Activated CD4-positive, CD25-positive, alpha-beta regulatory T cell (primary cell): ENCODE measurements at places on chromosomes 16 and 17.

DNA sequence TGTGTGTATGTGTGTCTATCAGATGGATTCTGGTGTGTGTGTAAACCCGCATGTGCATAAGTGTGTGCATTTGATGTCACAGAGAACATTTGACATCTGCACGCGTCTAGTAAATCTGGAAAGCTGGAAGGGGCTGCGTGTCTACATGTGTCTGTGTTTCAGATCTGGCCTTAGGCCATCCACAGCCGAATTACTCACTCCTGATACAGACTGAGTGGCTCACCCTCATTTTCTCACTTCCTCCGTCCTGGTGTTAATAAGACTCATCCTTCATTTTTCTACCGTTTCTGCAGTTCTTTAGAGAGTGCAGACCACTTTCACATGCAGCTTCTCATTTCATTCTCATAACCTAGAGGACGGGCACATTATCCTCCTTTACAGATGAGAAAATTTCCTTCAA lies 491.6 kb downstream of the CDH13 start:
- no peak for DNase-seq

DNA sequence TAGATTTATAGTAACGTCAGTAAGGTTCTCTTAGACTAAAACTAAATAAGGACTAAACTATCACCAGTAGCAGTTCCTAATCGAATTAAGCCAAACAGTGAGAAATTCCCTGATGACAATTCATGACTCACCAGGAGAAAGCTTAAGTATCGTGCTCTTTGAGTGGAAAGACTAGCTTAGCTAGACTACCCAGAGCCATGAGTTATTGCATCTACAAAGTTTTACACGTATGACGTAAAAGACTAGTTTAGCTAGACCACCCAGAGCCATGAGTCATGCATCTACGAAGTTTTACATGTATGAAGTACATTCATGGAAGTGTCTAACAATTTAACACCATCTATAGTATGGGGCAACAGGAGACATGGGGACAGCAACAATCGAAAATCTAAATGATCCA lies 36.6 kb downstream of the UBE2G1 start:
- DNase-seq: no peak

DNA sequence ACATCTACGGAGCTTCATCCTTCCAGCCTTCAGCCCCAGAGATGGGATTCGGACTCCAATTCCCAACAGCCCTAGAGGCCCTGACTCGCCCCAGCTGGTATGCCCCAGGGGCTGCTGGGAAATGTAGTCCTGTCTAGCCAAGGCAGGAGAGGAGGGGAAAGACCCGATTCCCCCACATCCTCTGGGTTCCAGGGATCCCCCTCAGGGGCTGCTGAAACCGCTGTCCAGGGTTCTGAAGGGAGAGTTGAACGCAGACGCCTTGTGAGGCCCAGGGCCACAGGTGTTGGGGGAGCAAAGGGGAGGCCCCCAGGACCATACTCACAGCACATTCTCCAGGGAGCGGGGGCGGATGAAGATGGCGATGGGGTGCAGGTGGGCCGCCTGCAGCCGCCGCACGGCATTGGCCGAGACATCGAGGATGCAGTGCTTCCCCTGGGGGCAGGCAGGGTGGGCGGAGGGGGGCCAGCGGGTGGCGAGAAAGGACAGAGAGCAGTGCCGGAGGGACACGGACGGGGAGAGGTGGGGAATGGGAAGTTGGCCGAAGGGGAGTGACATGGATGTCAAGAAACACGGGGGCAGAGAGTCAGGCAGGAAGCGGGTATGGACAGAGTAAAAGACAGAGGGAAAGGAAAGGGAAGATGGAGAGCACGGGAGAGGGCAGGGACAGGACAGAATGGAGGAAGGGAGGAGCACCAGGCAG lies 12.6 kb upstream of the ASGR1 start:
- no peak for DNase-seq

DNA sequence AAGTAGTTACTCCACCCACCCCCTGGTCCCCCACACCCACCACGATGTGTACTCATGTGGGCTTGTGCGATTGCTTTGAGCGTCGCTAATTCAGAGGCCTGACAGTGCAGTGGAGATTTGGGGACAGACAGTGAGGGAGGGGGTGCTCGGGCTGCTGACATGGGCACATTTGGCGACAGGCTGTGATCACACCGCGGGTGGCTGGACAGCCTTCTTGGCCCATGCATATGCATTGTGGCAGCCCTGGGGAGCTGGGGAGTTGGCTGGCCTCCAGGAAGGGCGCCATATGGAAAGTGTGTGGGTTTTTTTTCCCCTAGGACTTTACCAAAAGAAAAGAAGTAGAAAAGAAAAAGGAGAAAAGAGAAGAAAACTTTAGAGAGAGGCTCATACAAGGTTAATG lies 275.5 kb upstream of the N4BP1 start:
- DNase-seq: no peak

DNA sequence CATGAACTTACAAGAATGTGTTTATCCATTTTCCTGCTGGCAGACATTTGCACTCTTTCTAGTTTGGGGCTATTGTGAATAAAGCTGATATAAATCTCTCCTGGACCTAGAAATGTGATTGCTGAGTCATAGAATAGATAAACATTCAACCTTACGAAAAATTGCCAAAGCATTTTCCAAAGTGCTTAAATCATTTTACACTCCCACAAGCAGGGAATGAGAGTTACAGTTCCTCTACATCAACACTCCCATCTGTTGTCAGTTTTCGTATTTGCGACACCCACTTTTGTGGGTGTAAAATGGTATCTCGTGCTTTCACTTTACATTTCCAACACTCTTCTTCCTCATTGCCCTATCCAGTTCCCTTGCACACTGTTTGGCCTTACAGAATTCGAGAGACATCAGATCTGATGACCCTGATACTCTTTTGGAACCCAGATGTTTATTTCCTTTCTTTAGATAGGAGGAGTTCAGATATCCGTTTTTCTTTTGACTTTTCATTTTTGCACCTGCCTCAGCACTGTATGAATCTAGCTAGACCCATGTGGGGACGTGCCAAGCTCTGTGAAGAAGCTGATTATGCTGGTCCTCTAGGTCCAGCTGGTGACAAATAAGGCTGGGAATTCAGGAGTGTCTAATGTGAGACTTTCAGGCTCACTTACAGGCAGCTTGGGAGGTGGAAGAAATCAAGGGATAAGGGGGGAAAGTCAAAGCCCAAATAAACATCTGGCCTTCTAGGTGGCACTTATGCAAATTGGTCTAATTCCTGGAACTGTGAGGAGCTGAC lies 14.0 kb downstream of the SOX9 start:
- DNase-seq: no peak

- no peak for DNase-seq
Observed at GRCh38 chr17:20234276-20234675, 225.1 kb downstream of the SPECC1 start.

DNA sequence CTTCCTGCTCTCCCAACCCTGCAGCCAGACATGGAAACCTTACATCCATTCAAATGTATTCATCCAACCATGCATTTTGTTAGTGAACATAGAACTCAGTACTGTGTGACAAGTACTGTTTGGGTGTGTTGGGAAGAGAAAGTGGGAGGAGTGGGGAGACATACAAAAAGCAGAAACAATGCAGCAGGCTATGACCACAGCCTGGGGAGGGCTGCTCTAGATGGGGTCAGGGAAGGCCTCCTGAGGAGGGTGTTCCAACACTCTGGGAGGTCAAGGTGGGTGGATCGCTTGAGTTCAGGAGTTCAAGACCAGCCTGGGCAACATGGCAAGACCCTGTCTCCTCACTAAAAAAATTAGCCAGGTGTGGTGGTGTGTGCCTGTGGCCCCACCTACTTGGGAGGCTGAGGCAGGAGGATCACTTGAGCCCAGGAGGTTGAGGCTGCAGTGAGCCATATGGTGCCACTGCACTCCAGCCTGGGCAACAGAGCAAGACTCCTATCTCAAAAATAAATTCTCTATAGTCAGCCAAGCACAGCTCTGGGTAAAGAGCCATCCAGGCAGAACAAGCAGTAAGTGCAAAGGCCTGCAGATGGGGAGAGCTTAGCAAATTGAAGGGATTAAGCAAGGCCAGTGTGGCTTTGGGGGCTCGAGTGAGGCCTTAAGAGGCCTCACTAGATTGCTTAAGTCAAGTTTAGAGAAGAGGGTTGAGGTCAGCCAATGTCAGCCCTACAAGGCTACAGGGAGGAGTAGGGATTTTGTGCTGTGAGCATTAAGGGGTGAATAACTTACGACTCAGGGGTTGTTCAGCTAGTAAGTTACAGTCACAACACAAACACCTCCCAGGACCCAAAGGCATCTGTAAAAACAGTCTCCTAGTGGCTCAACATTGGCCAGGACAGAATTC lies 5.5 kb downstream of the SLC13A2 start:
- DNase-seq: no peak

DNA sequence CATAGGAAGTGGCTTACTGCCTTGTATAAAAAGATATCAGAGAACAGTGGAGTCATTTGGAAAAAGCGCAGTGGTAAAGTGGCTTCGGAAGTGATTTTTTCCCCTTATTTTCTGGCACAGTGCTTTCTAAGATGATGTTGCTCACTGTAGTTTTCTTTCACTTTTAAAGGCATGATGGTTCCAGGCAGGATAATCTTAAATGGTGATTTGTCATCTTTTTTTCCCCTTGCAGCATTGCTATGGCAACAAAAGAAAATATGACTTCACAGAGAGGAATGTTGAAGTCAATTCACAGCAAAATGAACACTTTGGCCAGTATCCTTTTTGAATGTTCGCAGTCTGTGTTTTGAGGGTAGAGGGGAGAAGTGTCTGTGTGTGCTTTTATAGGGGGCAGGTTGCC lies 42.5 kb downstream of the GOSR1 start:
- no peak for DNase-seq

DNA sequence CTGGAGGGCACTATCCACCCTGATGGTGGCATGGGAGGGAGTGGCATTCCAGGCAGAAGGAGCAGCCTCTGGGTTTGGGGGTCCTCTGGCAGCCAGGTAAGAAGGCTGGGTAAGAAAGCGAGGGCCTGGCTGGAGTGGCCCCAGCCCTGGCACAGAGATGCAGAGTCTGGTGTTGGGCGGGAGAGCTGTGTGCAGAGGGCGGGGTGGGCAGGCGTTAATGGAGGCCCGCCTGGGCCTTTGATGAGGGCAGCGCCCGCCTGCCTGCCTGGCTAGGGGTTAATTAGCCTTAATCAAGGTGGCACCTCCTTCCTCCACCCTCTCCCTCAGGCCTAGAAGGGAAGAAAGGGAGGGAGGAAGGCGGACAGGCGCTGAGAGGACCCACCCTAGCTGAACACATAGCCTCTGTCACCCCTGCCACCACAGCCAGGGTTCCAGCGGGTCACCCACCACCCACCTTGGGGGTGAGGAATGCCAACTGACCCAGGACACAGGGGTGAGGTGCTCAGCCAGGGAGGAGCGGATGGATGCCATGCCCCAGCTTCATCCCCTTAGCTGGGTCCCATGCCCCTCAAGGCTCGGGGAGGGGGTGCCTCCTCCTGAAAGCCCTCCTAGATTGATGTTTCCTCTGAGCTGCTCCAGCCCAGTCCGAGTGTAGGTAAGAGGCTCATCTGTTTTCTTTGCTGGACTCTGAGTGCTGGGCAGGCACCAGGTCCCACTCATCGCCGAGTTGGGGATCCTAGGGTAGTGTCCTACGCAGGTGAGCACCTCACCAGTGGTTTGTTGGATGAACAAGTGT lies 13.4 kb upstream of the FAM83G start:
- DNase-seq: no peak

DNA sequence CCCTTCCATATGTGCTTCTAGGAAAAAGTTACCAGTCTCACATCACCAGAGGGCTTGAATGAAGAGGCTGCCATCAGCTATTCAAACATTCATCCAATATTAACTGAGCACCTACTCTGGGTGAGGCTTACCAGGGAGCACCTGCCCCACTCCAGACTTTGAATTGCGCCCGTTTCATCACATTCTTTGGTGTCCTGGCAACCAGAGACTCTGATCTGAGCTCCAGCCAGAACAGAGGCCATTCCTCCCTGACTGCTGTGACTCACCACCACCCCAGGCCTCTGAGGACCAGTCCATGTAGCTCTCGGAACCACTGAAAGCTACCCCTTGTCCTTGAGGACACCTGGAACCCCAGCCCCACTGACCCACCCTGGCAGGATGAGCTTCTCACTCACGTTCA lies at the start of gene C16orf96:
TSS of gene C16orf96 (plus strand) at position 229 of the 400 bp plus-strand sequence. CDS start at position 379, 150 bp downstream.
- DNase-seq: no peak

DNA sequence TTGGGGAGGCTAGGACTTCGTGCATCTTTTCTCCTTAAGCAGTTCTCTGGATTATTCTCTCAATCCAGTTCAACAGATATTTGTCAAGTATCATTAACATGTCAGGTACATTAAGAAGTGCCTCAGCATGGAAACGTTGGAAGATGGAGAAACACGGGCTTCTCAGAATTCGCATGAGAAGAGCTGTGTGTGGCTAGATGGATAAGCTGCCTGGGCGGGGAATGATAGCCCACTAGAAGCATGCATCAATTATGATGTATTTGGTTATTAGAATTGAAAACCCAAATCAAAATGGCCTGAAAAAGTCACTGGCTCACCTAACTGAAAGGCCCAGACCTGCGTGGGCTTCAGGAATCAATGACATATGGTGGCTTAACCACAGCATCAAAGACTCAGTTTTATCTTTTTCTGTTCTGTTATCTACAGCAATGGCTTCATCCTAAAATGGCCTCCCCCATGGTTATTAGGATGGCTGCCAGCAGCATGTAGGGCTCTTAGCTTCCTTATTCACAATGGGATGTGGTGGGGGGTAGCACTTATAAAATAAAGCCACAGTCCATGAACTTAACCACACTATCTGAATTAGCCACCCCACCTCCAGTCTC lies 43.9 kb downstream of the MMD start:
- no peak for DNase-seq

- no peak for DNase-seq
Observed at GRCh38 chr17:73133911-73134649, 30.7 kb upstream of the SSTR2 start.

DNA sequence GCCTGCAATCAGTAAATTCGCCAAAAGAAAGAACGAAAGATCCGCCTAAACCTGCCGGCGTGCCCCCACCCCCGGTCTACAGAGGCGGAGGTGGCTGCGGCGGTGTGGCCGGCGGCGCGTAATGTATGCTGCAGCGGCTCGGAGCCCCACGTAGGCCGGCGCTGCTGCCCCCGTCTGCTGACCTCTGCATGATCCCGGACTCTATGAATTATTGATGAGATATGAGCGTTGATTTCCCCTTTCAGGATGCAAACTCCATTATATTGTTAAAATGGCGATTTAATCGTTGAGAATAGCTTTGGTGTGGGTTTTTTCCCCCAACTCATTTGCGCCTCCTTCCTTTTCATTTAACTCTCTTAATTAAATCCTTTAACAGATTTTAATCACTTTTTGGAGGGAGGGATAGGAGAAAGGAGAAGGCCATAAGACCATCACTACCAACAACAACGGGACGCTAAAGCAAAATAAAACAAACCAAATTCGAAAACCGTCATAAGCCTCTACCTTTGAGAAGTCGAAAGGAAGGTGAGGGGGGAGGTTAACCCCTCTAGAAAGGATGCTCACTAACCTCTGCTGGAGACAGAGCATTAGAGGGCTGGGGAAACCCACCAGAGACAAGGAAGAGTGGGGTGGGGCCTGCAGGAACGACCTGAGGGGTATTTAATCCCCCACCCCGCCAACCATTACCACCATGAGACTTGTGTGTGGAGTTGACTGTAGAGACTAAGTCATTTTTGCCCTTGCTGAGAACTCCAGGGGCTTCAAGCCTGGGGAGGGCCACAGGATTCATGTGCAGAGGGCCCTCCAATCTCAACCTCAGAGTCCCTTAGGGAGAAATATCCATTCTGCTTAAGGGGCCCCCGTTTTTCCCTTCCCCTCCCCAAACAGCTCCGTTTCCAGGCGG lies 3.4 kb downstream of the HOXB3 start:
- no peak for DNase-seq
